Suppressor macrophage treated with lipopolysaccharide for 4 hours (primary cell): ENCODE measurements at places on chromosomes 5 and 9.
A peak's percentile ranks its signal among the peaks of the same experiment; 100 is the strongest.

- DNase-seq = no peak
Observed at GRCh38 chr9:108119530-108120113, 630.1 kb upstream of the KLF4 start.

DNA sequence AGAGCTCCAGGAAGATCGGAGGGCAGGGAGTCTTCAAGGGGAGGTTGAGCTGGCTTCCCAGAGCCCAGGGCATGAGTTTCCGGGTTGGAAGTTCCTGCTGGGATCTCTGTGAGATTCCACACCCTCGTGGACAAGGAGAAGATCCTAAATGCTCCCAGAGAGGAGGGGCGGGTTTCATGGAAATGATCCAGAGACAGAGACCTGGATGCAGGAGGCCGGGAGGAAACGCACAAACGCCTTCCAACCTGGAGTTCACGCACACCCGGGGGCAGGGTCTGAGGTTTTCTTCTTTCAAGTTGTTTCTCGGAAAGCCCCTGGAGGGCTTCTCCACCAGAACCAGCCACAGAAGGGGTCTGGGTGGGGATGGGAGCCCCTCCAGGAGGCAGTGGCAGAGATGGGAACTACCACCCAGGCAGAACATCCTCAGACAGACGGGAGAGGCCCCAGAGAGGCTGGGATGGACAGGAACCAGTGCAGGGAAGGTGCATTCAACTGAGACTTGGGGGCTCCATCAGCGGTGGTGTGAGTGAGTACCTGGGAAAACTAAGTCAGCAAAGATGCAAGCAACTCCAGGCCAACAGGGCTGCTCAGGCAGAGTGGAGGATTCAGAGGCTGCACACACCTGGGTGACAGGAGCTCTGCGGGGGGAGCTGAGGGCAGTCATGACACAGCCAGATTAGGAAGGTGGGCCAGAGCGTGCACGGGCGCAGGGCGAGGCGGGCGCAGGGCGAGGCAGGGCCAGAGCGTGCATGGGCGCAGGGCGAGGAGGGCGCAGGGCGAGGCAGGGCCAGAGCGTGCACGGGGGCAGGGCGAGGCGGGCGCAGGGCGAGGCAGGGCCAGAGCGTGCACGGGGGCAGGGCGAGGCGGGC lies 52.1 kb upstream of the EXOC3 start:
- no peak for DNase-seq

DNA sequence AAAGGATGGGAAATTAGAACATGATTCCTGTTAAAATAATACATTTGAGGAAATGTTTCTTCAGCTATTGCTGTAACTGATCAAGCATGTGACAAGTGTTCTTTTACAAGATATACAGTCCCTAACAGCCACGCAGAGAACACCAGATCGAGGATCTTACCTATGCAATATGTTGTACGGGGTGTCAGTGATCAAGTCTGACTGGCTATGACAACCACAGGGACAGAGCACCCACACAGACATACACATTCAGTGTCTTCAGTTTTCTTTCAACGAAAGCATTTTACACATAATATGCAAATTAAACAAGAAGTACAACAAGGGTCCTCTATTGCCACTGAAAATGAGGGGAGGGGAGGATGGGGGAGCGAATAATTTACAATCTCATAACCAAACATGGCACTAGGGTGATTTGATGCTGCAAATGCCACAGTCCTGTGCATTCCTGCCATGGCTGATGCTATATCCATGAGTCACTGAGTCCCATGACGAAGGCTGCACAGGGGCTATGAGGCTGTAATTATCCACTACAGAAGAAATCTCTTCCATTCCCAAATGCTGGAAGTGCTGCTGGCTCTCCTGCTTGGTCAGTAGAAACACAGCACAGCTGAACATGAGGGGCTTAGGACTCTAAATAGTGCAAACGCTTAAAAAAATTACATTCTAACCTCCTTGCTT lies 118.2 kb downstream of the KLHL3 start:
- peak; percentile 22 for DNase-seq

DNA sequence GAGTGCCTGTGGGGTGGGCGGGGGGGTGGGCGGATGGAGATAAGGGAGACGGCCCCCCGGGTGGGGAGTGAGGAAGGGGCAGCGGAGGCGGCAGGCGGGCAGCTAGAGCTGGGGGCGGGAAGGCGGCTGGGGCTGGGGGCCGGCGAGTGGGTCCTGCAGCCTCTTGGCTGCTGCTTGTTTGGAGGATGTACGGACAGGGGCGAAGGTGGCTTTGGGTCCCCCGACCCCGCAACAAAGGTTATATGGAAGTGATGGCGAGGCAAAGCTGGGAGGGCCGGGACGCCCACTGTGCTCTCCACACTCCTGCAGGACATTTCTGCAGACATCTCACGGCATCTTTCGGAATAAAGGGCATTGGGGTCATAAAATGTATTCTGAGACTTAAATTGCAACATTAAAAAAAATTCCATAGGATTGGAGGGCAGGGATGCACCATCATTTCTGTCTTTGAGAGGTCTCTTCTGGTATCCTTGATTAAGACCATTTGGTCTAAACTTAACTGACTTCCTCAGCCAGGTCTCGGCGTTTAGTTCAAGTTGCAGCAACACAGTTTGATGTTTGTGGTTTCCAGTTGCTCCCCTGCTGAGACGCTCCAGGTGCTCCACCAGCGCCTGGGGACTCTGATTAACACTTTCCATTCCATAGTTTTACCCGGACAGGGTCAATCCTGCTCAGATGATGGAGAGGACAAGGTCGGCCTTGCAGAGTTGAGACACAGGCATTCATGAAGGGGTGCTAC lies 101.6 kb upstream of the SSBP2 start:
- no peak for DNase-seq

- DNase-seq = no peak
Observed at GRCh38 chr5:140733098-140733497, 32.9 kb downstream of the ZMAT2 start.

GRCh38 chr5:92207151-92207550 lies 824.0 kb upstream of the ARRDC3 start:
- no peak for DNase-seq

GRCh38 chr5:107814183-107814827 lies 143.6 kb upstream of the EFNA5 start:
- DNase-seq = no peak

DNA sequence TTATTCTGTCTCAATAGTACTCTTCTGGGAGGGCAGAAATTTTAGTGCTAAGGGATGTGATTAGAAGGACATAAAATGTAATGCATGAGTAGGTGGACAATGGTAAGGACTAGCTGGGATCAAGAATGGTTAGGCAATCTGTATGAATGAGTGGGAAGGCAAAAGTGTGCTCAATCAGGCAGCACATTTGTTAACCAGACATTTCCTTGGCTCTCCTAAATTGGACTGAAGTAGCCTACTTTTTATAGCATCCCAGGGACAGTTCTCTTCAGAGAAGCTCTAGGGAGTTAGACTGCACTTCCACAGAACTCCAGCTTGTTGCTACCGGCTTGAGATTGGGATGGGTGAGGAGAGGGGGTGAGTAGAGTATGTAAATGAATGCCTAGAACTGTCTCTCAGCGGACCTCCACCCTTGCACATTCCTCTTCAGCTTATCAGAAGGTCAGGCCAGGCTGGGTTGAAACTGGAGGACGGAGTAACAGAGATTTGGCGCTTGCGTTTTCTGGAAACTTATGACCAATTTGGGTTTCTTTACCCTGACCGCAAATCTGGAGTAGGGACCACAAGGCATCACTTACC lies 19.0 kb upstream of the ARL14EPL start:
- DNase-seq = no peak

DNA sequence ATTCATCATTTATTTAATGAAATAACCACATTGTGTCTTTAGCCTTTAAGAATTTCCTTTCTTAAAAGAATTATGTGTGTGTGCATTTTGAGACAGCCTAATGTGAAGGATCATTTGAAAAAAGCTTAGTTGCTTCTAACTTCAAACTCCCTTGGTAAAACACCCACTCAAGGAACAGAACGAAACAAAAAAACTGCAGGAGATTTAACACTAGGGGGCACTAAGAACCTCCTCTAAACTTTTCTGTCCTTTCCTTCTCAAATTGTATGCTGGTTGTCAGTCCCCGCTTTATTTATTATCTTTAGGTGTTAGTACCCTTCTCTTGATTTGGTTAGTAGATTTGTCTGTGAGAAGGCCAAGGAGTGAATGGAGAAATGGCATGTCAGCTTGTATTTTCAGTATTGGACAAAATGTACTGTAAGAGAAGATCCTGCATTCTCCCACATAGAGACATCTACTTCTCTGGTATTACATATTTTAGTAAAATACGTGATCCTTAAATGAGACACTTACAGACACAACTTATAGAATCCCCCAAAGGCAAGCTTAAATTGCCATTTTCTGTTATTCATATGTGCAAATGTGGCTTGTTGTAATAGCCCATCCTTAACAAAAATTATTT lies 229.7 kb downstream of the MRPS30 start:
- peak; percentile 21 for DNase-seq

DNA sequence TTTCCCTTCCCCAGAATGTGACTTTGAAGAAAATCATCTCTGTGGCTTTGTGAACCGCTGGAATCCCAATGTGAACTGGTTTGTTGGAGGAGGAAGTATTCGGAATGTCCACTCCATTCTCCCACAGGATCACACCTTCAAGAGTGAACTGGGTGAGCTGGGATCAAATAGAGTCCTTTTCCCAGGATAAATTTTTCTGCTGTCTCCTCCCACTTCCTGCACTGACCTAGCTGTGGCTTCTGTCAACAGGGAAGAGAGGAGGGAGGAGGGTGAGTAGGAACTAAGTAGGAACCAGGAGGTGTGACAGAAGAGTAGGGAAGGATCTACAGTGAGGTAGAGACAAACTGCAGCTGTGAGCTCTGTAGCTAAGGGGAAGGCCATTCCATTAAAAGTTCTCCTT lies 69.3 kb downstream of the MAMDC2 start:
- DNase-seq = no peak

- no peak for DNase-seq
Observed at GRCh38 chr9:87263291-87263690, 234.4 kb upstream of the DAPK1 start.
